ENCODE measurements at places on chromosomes 4 and X.

DNA sequence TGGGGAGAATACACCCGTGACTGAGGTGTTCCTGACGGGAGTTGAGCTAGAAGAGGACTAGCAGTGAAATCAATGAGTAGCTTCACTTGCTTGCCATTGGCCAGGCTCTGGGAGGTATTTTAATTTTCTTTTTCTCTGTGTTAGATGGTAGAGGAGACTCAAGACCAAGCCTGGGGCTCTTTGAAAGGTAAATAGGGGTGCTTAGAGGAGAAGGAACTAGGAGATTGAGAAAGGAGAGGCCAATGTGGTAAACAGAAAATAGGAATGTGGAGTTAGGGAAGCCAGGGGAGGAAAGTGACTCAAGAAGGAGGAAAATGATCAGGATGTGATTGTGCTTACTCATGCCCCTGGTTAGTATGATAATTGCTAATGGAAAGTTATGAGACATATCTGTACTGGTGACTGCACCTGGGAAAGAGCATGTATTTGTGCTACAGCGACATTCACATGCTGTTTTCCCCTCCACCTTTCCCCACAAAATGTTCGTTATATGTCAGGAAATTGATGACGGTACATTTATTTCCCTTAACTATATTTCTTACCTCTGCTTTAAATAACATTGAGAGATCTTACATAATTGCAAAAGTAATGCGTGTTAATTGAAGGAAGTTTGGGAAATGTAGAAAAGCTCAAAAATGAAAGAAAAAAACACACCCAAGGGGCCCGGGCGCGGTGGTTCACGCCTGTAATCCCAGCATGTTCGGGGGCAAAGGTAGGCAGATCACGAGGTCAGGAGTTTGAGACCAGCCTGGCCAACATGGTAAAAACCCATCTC is 16.9 kb upstream of the LRBA start:
- DNase-seq: no peak

DNA sequence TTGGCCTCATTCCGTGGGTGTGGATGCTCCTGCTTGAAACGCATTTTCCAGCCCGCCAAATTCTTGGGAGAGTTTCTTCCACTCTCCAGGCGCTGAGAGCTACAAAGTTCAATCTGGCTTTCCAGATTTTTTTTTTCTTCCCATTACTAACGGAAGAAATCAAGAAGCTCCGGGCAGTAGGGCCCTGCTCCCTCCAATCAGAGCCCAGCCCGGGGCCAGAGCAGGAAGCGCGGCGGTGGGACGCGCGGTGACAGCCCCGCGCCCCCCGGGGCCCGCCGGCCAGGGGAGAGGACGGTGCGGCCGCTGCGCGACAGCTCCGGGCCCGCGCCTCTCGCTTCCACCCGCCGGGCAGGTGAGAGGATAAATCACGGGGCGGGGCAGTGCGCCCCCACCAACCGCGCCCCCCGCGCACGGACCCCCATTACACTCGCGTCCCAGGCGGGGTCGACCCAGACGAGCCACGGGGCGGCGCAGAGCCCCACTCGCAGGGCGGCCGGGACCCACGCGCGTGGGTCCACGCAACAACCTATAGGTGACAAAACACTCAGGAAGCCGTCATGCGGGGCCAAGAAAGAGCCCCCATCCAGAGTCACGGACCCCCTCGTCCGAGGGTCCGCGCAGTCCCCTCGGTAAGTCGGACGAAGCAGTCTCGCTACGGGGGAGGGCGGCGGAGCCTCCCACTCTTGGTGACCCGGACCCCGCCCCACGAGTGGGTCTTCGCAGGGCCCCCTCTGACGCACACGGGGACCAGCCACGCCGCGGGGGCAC is 868 bp downstream of the AFAP1 start:
- no peak for DNase-seq

DNA sequence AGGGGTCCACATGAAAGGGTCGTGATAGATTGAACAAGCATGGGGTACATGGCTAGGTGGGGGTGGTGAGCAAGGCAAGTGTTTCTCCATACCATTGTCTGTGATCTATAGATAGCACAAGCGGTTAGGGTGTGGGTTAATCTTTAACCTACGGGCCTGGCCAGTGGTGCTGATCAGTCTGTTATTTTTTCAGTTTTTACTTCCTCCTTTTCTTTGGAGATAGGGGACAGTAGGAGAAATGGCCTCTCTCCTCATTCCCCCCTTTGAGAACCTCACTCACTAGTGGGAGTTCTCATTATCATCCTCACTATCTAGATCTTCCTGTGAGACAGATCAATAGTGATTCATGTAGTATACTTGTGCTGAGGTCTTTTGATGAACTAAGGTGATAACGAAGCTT is 16.2 kb upstream of the GPKOW start:
- DNase-seq: no peak

DNA sequence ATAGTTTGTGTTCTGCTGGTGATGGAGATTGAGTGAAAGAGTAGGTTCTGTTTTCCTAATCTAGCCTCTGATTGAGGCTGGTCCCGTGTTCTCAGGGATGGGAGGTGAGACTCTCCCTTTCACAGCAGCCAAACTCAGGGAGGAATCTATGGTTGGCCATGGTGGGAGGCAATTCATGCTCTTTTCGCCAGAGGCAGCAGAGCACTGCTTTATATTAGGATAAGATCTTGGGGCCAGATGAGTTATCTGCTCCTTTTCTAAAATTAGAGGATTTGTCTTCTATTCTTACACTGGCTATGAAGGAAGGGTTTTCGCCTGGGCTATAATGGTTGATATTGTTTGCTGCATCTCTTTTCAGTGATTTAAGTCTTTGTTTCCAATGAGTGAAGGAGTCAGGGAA is 63.9 kb upstream of the NLGN4X start:
- no peak for DNase-seq

GRCh38 chr4:123827511-123827910 is 430.9 kb downstream of the SPRY1 start:
- DNase-seq: no peak

- DNase-seq: no peak
Measured at GRCh38 chrX:55488006-55488592, 1.5 kb downstream of the USP51 start.

GRCh38 chrX:20028588-20028987 is 37.7 kb upstream of the BCLAF3 start:
- DNase-seq: no peak

GRCh38 chr4:7364979-7365378 is 69.8 kb downstream of the PSAPL1 start:
- DNase-seq: no peak

GRCh38 chrX:97401154-97401553 is 517.4 kb downstream of the RPA4 start:
- DNase-seq: no peak

DNA sequence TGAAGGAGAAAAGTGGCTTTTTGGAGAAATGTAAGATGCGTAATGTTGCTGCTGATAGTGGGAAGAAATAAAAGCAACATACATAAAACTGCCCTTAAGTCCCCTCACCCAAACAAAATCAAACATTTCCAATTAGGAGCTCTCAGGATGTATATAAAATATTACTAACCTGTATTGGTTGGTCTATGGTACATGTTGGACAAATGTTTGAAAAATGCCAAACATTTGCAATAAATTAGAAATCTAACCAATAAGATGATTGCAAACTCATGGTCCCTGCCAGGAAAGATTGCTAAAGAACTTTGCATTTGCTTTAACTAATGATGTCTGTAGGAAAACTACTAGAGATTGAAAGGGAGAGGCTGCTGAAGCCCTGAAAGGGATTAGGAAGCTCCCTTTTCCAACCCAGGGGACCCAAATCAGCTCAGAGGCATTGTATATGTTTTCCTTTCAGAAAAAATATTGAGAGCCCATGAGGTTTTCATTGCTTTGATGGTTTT is 1.8 kb downstream of the SFRP2 start:
- DNase-seq: no peak

DNA sequence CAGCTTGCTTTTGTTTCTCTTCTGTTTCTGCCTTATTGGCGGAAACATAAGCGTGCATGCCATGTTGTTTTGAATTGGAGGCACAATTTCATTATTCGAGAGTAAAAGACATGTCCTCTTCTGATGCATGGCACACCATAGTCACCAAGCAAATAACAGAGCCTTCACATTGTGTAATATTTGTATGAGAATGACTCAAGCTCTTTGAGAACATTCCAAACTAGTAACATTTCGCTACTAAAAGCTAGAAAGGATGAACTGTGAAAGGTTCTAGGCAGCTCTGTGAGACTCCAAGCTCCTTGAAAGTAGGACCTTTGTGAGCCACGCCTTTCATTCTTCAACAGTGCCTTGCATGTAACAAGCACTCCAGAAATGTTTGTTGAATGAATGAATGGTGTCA is 9.2 kb upstream of the ANXA3 start:
- no peak for DNase-seq

All from HuH-7 (cell line).